ENCODE measurements at places on chromosomes 7 and 10. TPM values are rescaled to one million over a fixed set of nuclear protein-coding genes. Genes with fewer than 3 reads are reported as not detected.

- H3K36me3 ChIP-seq, result no peaks in the 10 kb centered on the region
- DNase-seq, result no peak
- no peaks in the 10 kb centered on the region for H3K4me1 ChIP-seq
- no peak overlapping the region for H3K27ac ChIP-seq
- H3K27me3 ChIP-seq, result no peaks in the 10 kb centered on the region
Measured at GRCh38 chr10:98790817-98791216, 344.1 kb upstream of the HPS1 start.

DNA sequence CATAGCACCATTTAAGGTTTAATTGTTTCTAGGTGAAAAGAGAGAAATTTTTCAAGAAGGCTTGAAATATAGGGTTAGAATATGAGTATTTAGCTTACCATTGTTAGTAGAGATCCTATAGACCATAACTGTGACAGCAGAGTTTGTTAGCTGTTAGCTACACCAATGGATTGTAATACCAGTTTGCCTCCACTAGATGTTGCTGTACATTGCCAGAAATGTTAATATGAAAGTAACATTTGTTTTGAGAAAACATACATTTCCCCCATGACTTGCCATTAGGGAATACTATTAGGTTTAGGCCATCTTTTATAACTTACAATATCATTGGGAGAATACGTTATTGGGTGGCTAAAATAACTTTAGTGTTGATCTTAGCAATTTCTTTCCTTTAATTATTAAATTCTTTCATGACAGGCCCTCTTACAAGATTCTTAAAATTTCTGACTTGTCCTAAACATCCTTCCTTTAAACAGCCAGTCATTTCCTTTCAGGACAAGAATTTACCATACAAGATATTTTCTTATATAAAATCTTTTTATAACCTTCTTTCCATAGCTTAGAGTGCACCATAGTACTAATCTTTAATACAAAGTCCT is 39.5 kb downstream of the ZNF117 start:
- no peak overlapping the region for H3K4me3 ChIP-seq
- H3K36me3 ChIP-seq, result no peaks in the 10 kb centered on the region
- DNase-seq, result no peak
- H3K27me3 ChIP-seq, result peaks cover 3% of the 10 kb centered on the region
- no peak overlapping the region for H3K27ac ChIP-seq
- peaks cover 26% of the 10 kb centered on the region for H3K4me1 ChIP-seq

DNA sequence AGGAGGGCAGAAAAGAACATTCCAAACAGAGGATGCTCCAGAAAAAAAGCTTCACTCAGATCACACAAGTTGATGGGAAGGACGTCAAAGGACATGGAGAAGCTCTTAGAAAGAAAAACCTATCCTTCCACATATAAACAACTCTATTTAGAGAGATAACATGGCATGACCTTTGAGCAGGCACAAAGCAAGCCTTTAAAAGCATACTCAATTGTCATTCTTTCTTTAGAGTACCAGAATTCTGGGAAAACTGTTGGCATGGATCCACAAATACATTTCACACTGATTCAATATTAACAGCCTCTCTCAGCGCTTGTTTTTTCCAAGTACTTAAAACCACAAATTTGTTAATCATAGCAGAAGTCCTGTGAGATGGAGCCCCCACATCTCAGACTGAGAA is 7.3 kb upstream of the ABLIM1 start:
- H3K4me3 ChIP-seq, result no peak overlapping the region
- no peak overlapping the region for H3K27ac ChIP-seq
- no peak for DNase-seq
- H3K36me3 ChIP-seq, result no peaks in the 10 kb centered on the region
- H3K4me1 ChIP-seq, result peaks cover 3% of the 10 kb centered on the region

- no peaks in the 10 kb centered on the region for H3K27me3 ChIP-seq
- H3K4me3 ChIP-seq, result no peak overlapping the region
- no peaks in the 10 kb centered on the region for H3K36me3 ChIP-seq
- H3K4me1 ChIP-seq, result peaks cover 6% of the 10 kb centered on the region
- DNase-seq, result no peak
- H3K27ac ChIP-seq, result no peak overlapping the region
Measured at GRCh38 chr7:149414171-149414570, 46.7 kb downstream of the ZNF777 start.

DNA sequence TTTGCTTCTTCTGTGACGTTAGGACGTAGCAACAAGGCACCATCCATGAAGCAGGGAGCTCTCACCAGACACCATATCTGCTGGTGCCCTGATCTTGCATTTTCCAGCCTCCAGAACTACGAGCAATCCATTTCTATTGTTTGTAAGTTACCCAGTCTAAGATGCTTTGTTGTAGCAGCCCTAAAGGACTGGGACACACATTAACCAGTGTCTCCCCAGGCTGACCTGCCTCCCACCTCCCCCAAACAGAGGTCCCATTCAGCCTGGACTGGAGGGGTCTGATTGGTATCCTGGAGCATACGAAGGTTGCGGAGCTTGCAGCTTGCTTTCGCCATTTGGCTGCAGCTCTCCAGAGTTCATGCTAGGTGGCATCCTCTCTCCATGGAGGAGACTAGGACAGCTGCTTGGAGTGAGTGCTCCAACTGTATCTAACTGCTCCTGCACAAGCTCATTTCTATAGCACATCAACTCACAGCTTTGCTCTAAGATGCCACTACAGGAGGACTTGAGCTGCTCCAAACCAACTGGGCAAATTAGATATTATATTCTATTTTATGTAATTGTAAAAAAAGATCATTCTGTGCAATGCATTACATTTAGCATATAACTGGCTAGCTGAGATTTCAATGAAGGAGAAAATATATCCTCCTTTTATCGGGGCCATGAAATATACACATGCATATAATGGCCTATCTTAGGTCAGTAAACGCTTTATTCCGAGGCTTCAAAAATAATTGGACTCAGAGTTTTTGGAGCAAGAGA is 8.0 kb upstream of the GRK5 start:
- no peak for DNase-seq
- no peak overlapping the region for H3K4me3 ChIP-seq
- peaks cover 5% of the 10 kb centered on the region for H3K4me1 ChIP-seq

The UFSP1 gene
- 2.3 TPM for total RNA-seq

The ZNF365 gene
- total RNA-seq, result 2.5 TPM
